ENCODE measurements at places on chromosomes 11 and 22. TPM values are rescaled to one million over a fixed set of nuclear protein-coding genes. Genes with fewer than 3 reads are reported as not detected.

CHRM1 gene
- total RNA-seq = not detected

DNA sequence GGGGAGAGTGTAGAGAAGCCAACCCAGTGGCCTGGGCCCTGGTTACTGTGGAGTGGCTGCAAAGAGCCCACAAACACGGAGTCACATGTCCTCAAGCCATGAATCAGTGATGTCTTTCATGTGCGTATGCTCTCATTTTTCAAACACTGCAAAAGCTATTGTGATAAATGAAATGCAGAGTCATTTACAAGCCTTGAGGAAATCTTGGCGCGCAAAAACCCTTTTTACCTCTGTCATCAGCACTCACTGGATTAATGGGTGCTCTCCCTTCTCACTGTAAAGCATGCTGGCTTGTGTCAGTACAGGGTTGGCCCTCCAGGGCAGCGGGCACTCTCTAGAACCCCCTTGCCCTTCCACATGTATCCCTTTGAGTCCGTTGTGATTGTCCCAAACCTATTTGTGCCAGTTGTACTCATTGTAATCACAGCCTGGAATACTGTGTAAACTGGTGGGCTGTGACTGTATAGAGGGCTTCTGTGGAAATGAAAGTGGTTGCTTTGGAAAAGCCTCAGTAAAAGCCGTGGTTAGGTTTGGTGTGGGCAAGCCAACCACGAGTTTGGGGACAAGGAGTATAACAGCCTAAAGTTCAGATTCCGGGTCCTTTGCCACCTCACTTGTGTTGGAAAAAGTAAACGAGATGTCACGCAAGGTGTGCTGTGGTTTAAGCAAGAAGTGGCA is 10.4 kb downstream of the GNAZ start:
- no peak for DNase-seq

OR51B4 gene
- not detected for total RNA-seq

DNA sequence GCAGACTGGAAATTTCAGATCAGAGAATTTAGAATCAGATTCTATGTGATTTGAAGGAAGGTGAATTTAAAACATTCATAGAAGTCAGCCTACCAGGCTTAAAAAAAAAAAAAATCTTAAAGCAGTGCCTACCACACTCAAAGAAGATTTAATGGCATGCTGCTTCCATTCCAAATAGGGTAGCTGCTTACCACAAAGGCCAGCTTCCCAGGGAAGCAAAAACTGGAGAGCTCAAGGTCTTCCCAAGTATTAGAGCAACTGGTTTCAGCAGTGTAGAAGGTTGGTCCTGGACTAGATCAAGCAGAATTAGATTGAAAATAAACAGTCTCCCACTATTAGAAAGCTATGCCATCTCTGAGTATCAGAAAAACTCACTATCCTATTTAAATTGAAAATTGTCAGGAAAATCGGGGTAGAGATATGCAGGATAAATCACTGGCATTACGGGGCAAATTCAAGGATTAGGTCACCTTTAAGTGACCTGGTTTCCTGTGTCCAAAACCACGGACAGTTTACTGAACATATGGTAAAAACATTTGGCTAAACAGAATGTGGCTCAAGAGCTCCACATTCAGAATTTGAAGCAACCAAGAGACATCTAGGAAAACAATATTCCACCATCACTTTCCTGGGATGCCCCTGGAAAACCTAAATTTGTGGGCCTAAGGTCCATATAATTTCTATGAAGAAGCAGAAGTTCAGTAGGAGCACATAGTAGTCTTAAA is 1.3 kb downstream of the C11orf42 start:
- DNase-seq = no peak

DNA sequence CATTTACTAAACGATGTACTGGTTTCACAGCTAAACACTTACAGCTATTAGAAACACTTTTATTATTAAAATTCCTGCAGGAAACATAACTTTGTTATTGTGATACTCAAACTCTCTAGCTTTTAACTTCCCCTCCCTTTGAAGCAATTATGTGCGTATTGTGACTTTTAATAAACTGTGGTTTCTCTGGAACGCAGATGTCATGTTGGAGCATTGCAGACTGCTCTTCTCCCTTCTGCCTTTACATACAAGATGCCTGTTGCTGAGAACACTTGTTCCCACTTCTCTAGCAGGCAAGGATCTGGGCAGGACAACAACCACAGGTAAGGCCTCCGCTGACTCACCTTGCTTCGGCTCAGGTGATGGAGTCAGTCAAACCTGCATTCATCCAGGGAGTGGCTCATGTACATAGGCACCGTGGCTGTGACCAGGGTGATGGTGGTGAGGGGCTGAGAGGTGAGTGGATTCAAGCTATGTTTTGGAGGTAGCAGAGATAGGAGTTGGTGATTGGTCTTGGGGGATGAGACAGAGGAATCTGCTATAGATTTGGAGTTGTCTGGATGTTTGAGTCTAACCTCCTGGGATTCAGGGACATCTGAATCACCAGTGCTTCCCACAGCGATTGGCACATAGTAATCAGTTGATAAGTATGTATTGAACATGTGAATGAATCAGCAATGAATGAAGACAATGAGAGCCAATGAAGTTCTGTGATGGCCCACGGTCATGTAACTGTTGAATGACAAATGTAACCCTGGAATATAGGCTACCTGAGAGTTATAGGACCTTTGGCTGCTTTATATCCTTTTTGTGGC is 106.0 kb downstream of the ADAMTS15 start:
- no peak for DNase-seq

- no peak for DNase-seq
Measured at GRCh38 chr11:127862406-127862805, 725.0 kb downstream of the ETS1 start.

DNA sequence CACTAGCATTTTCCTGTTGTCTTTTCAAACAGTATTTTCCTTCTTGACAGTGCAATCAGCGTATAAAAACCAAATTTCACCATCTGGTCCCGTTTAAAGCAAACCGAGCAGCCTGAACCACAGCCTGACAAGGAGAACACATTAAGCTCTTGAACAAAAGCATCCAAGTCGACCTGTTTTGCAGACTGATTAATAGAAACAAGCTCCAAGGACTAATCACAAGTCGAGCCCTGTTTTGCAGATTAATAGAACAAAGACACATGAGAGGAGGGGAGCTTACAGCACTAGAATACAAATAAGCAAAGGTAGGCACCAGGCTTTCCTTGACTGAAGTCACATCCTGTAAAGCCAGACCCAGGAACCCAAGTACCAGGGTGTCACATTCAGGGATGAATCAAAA is 104.8 kb downstream of the MPPED2 start:
- DNase-seq = no peak

DNA sequence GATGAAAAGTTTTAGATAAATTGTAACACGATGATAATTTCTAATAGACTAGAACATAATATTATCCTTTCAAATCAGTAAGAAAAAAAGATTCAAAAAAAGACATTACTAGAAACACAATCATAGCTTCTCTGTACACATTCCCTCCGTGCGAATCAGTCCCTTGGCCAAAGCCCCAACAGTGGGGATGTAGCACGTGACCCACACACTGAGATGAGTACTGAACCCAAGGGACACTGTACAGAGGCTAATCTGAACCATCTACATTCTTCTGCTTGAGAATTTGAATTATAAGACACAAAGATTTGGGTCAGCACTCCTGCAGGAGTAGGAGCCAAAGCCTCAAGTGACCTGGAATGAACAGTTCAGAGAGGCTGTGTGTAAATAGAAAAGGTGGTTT is 353.7 kb downstream of the INSC start:
- no peak for DNase-seq

DNA sequence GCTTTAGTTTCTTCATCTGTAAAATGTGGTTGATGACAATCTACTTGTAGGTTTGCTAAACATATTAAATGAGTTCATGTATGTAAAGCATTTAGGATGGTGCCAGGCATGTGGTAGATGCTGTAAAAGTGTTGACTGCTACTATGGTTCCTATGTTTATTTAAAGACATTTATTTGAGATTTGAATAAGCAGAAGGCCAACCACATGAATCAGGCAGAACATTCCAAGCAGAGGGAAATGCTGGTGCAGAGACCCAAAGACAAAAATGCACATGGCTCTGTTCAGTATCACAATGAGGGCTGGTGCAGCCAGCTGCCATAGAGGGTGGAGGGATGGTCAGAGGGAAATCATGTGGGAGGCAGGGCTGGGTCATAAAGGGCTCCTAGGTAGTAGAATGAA is 156.2 kb upstream of the PDGFD start:
- no peak for DNase-seq

- DNase-seq = no peak
Measured at GRCh38 chr11:58905011-58905720, 34.1 kb upstream of the GLYATL1 start.

- DNase-seq = no peak
Measured at GRCh38 chr11:8886322-8886721, 24.7 kb upstream of the AKIP1 start.

- DNase-seq = no peak
Measured at GRCh38 chr11:119423509-119424254, 710 bp upstream of the THY1 start.

GRCh38 chr11:61880031-61880430 is 11.3 kb downstream of the FADS3 start:
- no peak for DNase-seq

DNA sequence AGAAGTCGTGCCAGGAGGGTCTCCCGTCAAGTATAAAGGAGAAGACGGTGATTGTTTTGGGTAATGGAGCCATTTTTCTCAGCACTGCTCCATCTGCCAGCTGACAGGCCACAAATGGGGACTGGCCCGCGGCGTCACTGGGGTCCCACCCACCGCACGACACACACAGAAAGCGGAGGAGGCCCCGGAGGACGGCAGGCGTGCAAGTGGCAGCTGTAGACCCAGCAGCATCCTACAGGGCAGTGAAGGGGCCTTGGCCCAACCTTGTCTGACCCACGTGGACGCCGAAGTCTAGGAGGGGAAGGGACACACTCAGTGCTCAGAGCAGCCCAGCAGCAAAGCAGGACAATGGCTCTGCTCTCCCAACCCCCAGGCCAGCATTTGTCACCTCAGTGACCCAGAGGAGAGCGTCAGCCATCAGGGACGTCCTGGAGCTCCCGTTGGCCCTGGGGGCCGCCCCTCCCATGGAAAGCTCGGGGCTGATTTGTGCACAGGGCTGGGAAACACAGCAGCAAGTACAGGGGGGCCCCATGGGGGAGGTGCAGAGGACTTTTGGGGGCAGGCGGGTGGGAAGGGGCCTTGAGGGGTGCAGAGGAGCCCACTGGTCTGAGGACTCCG is 644.4 kb downstream of the BRD1 start:
- DNase-seq = no peak
